ENCODE measurements at places on chromosomes 1 and 21. TPM values are rescaled to one million over a fixed set of nuclear protein-coding genes. Genes with fewer than 3 reads are reported as not detected.

Gene NES
- 240 TPM for total RNA-seq

GRCh38 chr1:228794173-228794572, 58.9 kb downstream of the RHOU start:
- no peak for DNase-seq

Gene KCNE2
- total RNA-seq, result not detected

DNA sequence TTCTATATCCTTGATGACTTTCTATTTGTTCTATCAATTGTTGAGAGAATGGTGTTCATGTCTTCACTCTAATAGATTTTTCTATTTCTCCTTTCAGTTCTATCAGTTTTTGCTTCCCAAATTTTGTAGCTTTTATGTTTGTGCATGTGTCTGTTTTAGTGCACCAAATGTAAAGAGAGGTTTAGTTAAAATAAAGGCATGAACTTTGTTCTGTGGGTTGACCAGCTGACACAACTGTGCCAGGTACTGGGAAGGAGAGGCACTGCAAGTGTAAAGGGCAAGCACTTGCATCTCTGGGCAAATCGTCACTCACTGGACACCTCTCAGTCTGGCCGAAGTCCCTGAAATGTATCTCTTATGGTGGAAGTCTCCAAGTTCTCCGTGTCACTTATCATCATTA, 38.6 kb upstream of the ABCD3 start:
- peak; percentile 56 for DNase-seq

DNA sequence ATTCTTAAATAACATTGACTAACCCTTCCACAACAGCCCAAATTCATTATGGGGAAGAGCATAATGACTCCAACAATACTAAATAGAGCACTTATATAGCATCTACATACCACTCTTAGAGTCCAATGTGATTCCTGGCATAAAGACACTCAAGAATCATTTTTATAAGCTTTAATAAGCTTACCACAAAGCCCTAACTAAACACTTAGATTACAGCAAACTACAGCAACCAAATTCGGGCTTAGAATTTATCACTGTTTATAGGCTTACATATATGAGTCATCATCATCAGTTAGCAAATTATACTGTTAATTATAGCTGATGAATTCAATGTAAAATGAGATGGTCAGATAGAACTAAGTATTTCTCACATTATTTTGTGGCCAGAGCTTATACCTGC, 7.3 kb downstream of the SCYL3 start:
- DNase-seq, result no peak

GRCh38 chr1:224203243-224204016, 20.4 kb downstream of the DEGS1 start:
- peak; percentile 43 for DNase-seq

Gene C1orf115
- 31.2 TPM for total RNA-seq

Gene TIAM1
- total RNA-seq, result 6.7 TPM

DNA sequence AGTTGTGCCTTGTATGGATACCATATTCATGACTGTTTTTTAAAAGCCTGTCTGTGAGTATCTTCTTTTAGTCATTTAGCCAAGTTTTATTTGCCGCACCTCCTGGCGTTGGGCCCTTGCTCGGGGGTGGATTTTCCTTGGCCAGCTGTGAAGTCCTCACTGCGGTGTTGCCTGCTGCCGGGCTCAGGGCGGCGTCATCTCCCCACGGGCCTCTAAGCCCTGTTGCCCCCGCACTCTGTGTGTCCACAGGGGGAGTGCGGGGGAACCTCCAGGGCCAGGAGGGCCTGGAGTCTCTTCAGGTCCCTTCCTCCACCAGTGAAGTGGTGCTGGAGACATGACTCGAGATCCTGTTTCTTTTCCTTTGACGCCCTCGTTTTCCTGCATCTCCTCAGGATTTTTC, 65.8 kb upstream of the DIP2A start:
- peak; percentile 64 for DNase-seq

Gene LAMB3
- 8.4 TPM for total RNA-seq

Gene MKNK1
- total RNA-seq, result 42.7 TPM

- no peak for DNase-seq
These were observed 18.8 kb upstream of the PKP1 start for GRCh38 chr1:201264554-201264953.

DNA sequence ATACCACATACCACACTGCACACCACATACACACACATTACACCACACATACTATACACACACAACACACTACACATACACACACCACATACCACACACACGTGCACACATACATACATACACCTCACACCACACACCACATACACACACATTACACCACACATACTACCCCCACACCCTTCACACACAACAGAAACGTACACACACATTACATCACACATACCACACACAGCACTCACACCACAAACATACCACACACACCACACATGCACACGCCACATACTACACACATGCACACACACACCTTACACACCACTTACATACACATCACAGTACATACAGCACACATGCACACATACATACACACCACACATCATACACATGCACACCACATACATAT, 28.5 kb downstream of the RAB7B start:
- DNase-seq, result no peak

- DNase-seq, result no peak
These were observed 228.4 kb downstream of the RYR2 start for GRCh38 chr1:237270353-237270752.

Gene BLACAT1
- total RNA-seq, result not detected

GRCh38 chr21:36698981-36699545, at the start of gene SIM2:
Gene SIM2, plus strand, starts transcription at chr21:36699115. Its CDS starts 632 bp downstream, at chr21:36699747.
- peak; percentile 28 for DNase-seq

DNA sequence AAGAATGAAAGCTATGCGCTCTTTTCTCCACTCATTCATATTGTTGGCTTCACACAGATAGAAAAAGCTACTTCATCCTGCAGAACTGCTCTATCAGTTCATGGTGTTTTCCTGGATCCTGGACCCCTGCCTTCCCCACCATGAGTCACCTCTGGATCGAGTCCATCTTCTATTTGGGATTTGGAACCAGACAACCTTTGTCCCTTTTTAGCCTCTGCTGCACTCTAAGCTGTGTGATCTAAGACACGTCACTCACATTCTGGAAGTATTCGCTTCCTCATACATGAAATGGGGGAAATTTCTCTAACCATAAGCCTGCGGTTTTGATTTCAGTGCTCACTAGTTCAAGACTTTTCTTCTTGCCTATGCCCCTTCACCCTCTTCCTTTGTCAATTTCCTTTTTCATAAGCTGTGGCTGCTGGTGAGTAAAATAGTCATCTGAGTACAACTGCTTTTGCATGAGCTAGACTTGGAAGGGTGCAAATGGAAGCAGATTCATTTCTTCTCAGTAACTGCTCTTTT, 14.1 kb upstream of the DEGS1 start:
- DNase-seq, result peak; percentile 37

DNA sequence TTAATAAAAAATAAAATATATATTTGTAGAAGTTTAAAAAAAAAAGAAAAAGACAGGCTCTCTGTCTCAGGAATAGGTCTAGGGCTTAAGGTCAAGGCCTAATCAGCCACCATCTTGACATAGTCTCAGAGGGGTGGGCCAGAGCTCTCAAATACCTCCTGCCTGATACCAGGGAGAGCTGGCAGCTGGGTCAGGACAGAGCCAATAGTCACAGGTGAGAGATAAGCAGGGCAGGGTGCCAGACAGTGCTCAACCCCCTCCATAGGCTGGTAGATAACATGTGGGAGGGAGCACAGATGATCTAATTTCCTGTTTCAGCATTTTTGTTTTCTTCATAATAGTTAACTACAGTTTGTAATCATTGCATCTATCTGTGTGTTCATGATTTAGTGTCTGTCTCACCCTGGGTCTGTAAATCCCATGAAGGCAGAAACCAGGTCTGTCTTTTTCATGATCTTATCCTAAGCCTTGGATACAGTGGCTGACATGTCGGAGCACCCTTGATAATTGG, 152.0 kb upstream of the GRIK3 start:
- no peak for DNase-seq

DNA sequence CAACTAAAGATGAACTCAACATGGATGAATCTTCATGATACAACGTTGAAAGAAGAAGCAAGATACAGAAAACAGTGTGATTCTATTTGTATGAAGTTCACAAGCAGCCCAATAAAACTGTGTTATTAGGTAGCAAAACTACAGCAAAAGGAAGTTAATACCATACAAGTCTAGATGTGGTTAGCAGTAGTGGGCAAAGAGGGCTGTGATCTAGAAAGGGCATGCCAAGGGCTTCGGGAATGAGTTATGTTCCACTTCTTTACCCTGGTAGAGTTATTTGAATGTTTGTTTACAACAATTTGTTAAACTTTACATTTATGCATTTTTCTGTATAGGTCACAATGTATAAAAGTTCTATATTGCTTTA, 9.2 kb downstream of the TNFRSF9 start:
- DNase-seq, result no peak

Gene CRYBG2
- total RNA-seq, result not detected

Gene FAM163A
- 0.27 TPM for total RNA-seq

DNA sequence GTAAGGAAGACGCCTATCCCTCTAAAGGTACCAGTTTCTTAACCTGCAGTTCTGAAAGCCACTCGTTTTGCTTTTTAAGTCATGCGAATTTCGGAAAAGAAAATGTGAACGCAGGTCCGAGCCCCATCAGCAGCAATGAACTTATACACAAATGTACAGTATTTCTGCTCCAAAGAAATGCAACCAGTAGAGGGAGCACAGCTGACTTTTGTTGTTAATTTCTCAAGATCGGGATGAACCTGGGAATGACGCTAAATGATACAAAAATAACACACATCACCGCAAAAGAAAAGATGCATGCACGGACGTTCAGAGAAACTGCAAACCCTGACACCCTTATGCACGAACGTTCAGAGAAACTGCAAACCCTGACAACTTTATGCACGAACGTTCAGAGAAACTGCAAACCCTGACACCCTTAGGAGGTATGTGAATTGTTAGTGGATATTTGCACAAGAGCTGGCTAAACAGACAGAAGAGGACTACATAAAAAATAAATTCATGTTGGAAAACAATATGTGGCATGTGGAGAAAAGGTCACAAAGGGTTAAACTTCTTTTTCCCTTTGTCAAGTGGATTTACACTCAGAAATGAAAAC, 3.5 kb upstream of the TIAM1 start:
- DNase-seq, result no peak

DNA sequence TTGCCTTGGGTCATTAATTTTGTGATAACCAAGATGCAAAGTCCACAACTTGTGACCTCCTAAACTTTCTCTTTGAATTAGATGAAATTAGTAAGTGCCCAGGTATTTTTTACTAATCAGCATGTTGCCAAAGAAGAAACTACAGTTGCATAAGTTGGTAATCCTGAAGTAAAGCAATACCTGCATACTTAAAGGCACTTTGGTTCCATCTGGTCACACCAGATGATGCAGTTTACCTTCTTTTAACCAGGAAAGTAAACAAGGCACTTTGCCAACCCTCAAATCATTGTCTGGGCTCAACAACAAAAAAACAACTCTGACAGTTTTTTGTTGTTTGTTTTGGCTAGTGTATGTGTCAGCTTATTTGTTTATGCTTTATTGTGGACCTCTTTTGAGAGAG, 55.5 kb upstream of the DYNLT5 start:
- no peak for DNase-seq

GRCh38 chr1:3078430-3078861, 9.4 kb downstream of the PRDM16 start:
- no peak for DNase-seq

DNA sequence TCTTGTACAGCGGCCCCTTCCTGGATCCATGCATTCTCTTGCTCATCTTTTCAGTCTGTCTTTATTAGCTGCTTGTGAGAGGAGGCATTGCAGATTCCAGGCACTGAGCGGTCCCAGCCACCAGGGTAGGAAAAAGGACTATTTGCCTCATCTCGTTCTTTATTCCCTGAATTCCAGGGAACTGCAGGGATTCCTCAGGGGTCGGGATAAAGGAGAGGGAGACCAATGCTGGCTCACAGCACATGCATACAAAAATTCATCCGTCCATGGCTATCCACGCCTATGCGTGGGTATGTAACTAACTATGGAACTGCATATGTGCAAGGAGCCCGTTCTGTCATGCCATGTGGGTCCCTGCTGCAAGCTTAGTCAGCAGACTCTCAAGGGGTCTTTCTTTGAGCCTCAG, 879 bp upstream of the PLPPR5 start:
- DNase-seq, result no peak

Gene LINGO4
- 0.29 TPM for total RNA-seq

GRCh38 chr21:26115899-26116298, 54.7 kb downstream of the APP start:
- no peak for DNase-seq

Measured in left cardiac atrium (tissue), 4 donors.